ENCODE measurements at places on chromosomes 5 and 9. TPM values are rescaled to one million over a fixed set of nuclear protein-coding genes. Genes with fewer than 3 reads are reported as not detected.
A peak's percentile ranks its signal among the peaks of the same experiment; 100 is the strongest.

The PCDHGA5 gene
- 1.1 TPM for total RNA-seq

The C6 gene
- not detected for total RNA-seq

The SLC34A1 gene
- total RNA-seq = not detected

- no peak for DNase-seq
These were observed 406.1 kb downstream of the ICE1 start for GRCh38 chr5:5828619-5829018.

GRCh38 chr9:135887585-135888050, 19.7 kb downstream of the CAMSAP1 start:
- DNase-seq = peak; percentile 81

- DNase-seq = no peak
These were observed 35.5 kb downstream of the SERINC5 start for GRCh38 chr5:80220245-80220897.

DNA sequence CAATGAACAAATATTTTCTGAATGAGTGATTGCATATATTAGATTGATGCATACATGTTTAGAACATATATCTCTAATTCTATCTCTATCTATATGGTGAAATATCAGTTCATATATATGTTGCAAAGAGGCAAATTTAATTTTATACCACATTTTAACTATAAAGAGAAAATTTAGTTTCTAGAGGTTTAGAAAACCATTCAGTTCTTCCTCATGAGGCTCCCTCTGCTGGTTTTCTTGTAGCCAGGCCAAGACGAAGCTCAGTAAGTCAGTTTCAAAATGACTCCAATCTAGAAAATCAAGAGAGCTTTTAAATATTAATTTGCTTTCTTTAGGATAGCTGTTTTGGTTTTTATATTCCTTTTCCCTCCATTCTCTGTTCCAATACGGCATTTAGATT, 312.1 kb downstream of the TMEM232 start:
- no peak for DNase-seq

GRCh38 chr9:36817160-36817834, 216.8 kb downstream of the PAX5 start:
- DNase-seq = no peak

DNA sequence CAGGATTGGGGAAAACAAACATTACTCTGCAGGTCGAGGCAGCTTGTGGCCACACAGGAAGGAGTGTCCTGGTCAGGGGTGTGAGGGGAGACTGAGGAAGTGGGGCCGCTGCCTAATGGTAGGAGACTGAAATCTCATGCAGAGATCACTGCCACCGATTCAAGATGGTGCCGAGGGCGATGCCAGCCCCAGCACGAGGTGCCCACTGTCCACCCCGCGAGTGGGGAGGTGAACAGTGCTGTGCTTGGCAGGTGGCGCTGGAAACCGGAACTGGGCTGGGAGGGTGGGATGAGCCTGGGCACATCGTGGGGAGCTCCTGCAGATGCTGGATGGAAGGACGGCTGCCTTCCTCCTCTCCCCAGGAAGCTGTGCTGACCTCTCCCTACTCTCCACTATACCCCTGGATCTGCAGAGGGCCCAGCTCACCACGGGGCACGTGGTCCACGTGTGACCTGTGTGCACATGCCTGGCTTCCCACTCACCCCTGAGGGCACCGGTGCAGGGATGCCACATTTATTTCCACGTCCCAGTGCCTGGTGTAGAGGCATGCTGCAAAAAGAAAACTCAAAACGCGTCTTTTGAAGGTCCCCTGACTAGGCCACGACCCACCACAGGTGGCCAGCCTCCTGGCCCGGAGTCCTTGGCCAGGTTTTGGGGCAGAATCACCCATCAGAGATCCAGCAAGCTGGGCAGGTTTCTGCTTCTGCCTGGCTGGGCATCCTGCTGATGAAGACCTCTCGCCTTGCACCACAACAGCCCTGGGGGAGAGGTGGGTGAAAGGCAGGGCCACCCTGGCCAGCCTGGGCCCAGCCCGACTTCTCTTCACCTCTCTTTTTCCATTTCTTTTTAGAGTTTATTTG, 71.7 kb upstream of the FCN1 start:
- no peak for DNase-seq

DNA sequence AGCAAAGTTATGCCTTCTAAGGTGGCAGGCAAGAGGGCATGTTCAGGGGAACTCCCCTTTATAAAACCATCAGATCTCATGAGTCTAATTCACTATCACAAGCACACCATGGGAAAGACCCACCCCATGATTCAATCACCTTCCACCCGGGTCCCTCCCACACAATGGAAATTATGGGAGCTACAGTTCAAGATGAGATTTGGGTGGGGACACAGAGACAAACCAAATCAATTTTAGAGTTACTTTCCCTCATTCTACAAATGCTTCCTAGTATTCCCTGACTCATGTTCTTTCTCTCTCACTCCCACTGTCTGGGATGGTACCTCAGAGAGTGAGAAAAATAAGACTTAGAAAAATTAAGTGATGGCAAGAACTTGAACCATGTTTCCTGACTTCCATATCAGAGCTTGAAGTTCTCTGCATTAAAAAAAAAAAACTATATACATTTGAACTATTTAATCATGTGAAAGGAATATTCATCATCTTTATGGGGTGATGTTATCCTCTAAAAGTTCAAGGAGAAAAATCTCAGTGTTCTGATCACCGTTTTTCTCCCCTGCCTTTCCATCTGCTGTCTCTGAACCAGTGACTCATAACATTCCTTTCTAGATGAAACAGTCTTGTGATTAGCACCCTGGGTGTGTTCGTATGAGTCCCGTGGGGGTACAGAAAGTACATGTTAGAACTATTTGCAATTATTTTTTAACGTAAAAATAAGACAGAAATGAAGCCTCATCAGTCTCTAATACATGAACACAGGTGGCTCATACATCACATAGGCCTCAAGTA, 282.9 kb downstream of the SLF1 start:
- no peak for DNase-seq

GRCh38 chr5:11467588-11467987, 436.7 kb downstream of the CTNND2 start:
- DNase-seq = no peak

DNA sequence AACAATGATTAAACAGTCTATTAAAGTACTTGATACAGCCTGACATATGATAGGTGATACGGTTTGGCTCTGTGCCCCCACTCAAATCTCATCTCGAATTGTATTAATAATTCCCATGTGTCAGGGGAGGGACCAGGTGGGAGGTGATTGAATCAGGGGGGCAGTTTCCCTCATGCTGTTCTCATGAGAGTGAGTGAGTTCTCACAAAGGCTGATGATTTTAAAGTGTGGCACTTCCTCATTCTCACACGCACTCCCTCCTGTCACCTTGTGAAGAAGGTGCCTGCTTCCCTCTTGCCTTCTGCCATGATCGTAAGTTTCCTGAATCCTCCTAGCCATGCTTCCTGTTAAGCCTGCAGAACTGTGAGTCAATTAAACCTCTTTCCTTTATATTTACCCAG, 40.1 kb upstream of the TARS1 start:
- DNase-seq = no peak

DNA sequence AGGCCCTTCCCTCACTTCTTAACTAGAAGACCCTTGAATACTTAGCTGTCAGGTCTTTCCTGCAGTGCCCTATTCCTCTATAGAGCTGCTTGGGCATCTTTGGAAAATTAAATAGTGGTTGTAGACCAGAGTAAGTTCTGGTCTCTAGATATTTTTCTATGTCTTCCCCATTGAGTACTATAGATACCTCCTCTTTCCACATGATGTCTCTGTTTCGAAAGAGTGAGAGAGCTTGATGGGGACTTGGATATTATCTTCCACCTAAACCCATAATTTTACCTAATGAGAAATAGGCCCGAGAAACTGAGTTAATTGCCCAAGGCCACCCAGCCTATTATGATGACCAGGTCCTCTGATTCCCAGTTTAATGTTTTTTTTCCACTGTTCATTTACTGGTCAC, 40.2 kb downstream of the SPEF2 start:
- no peak for DNase-seq

DNA sequence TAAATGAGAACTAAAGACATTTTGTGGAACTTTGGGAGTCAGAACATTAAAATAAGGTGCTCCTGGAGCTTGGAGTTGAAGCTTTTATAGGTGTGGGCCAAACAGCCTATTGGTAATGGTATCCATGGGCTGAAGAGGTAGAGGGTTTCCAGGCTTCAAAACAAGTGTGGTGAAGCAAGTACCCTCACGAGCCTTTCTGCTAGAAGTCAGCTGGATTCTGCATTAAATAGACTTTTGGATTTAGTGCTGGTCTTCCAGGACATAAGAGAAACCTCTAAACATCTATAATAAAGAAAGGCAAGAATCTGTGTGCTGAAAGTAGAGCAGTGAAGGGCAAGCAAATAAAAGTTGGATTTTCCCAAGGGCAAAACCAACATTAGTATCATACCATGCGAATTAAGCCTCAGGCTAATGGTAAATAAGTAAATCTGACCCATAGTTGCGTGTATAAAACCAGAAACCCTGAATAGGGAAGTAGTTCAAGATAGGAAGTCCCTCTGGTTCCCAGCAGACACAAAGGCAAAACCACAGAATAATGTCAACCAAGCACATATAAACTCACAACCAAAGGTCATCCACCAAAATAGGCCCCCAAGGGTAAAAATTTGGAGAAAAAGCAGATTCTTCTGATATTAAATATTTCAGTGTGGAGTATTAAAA, 306.3 kb downstream of the TLE4 start:
- no peak for DNase-seq

GRCh38 chr9:123338710-123339665, 17.0 kb upstream of the CRB2 start:
- DNase-seq = no peak

DNA sequence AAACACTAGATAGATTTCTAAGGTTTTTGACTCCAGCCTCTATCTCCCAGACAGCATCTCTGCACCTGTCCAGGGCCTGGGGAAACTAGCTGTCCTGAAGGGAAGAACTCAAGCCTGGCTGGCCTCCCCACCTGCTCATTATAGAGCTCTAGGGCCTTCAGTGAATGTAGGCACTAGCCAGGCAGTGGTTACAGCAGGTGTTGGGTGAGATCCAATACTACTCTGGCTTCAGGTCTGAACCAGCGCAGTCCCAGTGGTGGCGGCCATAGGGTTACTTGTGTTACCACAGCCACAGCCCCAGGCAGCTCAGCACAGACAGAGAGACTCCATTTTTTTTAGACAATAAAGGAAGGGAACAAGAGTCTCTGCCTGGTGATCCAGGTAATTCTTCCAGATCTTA, 449.2 kb downstream of the IRX1 start:
- DNase-seq = no peak

GRCh38 chr9:107600060-107600573, 110.5 kb upstream of the KLF4 start:
- no peak for DNase-seq

GRCh38 chr9:38008168-38009034, 60.6 kb downstream of the SHB start:
- no peak for DNase-seq

- DNase-seq = no peak
These were observed 319.3 kb upstream of the CHD1 start for GRCh38 chr5:99248066-99248465.

GRCh38 chr9:38042626-38043357, 26.2 kb downstream of the SHB start:
- DNase-seq = no peak

DNA sequence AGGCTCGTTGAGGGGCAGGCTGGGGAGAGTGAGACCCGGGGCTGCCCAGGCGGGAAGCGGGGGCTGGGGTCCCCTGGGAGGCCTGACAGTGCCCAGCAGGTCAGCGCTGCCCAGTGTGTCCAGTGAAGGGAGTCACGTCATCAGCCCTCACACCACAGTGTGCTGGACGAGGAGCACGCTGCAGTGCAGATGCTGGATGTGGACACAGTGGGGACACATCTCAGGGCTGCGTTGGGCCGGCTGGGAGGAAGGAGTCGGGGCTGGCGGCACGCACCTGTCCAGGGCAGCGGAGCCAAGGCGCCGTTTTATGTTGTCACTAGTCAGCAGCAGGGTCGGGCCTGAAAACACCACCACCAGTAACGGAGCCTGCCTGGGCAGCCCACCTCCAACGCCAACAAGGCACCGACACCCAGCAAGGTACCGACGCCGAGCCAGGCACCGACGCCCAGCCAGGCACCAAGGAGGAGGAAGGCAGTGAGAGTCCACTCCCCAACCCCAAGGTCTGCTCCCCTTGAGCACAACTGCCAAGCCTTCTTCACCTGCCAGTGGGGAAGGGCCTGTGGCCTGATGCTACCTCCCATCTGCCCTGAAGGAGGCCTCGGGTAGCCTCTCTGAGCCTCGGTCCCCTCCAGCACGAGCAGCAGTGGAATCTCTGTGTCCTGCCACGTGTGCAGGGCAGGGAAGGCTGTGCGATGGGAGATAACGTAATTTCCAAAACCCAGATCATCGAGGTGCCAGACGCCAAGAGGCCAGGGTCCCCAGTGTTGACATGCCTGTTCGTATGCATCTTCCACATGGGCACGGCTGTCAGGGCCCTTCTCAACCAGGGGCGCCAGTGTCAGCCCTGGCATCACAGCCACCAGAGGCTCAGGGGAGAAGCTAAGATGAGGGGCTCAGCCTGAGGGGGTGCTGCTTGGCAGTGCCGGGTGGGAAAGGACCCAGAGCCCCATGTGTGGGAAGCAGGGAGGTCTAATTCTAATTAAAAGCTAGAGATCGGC, 21.9 kb upstream of the NSMF start:
- peak; percentile 25 for DNase-seq

DNA sequence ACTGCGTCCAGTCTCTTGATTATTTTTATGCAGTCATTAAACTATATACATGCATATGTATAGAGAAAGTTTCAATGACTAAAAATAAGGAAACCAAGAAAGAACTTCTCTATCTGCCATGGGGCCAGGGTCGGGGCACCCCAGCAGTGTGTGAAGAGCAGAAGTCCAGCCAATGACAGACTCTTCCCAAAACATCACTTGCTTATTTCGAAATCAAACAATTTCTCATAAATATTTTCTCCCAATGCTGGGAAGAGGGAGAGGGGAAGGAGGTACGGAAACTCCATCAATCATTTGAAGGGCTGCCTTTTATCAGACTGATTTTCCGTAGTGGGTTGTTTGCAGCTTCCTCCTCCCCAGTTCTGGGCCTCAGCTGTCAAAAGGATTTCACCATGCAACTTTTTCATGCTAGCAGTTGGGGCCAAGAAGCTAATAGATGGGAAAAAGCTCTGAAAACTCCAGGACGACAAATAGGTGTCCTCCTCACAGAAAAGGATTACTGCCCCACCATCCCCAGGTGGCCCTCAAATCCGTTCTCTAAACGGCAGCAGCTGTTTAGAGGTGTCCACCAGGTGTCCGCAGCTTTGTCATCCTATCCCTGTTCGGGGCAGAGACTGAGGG, 617 bp upstream of the FPGS start:
- DNase-seq = no peak
